ENCODE measurements at places on chromosomes 12 and 14. TPM values are rescaled to one million over a fixed set of nuclear protein-coding genes. Genes with fewer than 3 reads are reported as not detected.

Gene CCNK
- total RNA-seq, result 44.7 TPM

Gene DNAI7
- 0.18 TPM for total RNA-seq

Gene AKAP5
- total RNA-seq, result 0.40 TPM

Gene KLRG1
- total RNA-seq, result 1.7 TPM

Gene LRRIQ1
- 0.80 TPM for total RNA-seq

Gene VPS33A
- total RNA-seq, result 18.7 TPM

Gene SMOC1
- 19.6 TPM for total RNA-seq

Gene ACOT6
- not detected for total RNA-seq

Gene GAS2L3
- total RNA-seq, result 9.2 TPM

Gene ANKRD33
- total RNA-seq, result 0.12 TPM

Gene FOXM1
- total RNA-seq, result 94.4 TPM

Gene BTBD6
- total RNA-seq, result 41.5 TPM

Gene FOXG1
- total RNA-seq, result 0.14 TPM

Gene KRT73
- not detected for total RNA-seq

Gene CLEC2A
- not detected for total RNA-seq

Gene KRT77
- not detected for total RNA-seq

Gene OAS2
- total RNA-seq, result 0.21 TPM

Gene SLC25A21
- 0.35 TPM for total RNA-seq

Gene CCNB1IP1
- total RNA-seq, result 39.5 TPM

Gene IPO8
- total RNA-seq, result 19.5 TPM

Gene SSPN
- total RNA-seq, result 0.55 TPM

Gene P3H3
- total RNA-seq, result 21.7 TPM

Gene GSKIP
- total RNA-seq, result 22.6 TPM

Gene CCDC184
- total RNA-seq, result 3.1 TPM

Gene SLC6A12
- total RNA-seq, result 0.51 TPM

Gene NRIP2
- not detected for total RNA-seq

Gene PCED1B
- total RNA-seq, result 44.4 TPM

Gene KLHL33
- total RNA-seq, result 0.02 TPM

Gene CCDC197
- total RNA-seq, result not detected
